Cardiac ventricle fibroblast (primary cell): ENCODE measurements at places on chromosomes 2 and 18. TPM values are rescaled to one million over a fixed set of nuclear protein-coding genes. Genes with fewer than 3 reads are reported as not detected.

The DSG2 gene
- under 0.01 and 0.05 TPM in 2 replicates for total RNA-seq

The GKN1 gene
- total RNA-seq, result not detected in 2 replicates

The SPATA3 gene
- not detected in 2 replicates for total RNA-seq

The ASNSD1 gene
- 33.3 and 44.9 TPM in 2 replicates for total RNA-seq
